Naive thymus-derived CD8-positive, alpha-beta T cell (primary cell): ENCODE measurements at places on chromosomes 1 and 21.

GRCh38 chr1:96721053-96721415, 550 bp upstream of the PTBP2 start:
- no peak for DNase-seq

DNA sequence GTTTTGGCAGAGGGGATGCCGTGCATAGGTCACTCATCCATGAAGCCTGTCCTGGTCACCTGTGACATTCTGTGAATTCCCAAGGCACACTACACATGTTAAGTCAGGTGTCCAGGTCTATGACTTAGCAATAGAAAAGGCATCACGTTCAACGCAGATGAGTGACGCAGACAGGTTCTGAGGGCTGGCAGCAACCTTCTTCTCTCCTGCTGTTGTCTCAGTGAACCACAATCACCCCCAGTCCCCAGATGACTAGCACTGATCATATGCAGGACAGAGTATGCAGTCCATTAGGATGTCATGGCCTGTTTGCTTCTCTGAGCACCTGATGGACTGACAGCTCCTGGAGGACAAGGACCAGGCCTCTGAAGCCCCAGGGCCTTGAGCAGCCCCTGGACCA, 157.8 kb upstream of the KAZN start:
- no peak for DNase-seq

GRCh38 chr1:59100708-59101374, 196.1 kb upstream of the FGGY start:
- DNase-seq, result no peak

GRCh38 chr1:198151688-198152087, 5.1 kb upstream of the NEK7 start:
- no peak for DNase-seq

GRCh38 chr1:179036844-179037465, 11.3 kb downstream of the FAM20B start:
- no peak for DNase-seq

DNA sequence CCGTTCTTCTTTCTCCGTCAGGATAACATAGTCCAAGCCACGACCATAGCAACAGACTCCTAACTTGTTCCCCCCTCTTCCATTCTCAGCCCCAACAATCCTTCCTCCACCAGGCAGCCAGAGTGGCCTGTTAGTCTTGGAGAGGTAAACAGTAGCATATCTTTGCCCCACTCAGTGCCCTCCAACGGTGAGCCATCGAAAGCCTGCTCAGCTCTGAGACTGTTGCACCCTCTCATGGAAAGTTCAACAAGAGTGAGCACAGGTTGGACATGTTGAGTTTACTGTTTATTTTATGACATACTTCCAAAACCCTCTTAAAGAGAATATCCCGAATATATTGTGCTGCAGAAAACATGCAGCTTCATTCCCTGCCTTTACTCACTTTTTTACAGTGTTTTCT, 30.1 kb upstream of the BACE2 start:
- no peak for DNase-seq

DNA sequence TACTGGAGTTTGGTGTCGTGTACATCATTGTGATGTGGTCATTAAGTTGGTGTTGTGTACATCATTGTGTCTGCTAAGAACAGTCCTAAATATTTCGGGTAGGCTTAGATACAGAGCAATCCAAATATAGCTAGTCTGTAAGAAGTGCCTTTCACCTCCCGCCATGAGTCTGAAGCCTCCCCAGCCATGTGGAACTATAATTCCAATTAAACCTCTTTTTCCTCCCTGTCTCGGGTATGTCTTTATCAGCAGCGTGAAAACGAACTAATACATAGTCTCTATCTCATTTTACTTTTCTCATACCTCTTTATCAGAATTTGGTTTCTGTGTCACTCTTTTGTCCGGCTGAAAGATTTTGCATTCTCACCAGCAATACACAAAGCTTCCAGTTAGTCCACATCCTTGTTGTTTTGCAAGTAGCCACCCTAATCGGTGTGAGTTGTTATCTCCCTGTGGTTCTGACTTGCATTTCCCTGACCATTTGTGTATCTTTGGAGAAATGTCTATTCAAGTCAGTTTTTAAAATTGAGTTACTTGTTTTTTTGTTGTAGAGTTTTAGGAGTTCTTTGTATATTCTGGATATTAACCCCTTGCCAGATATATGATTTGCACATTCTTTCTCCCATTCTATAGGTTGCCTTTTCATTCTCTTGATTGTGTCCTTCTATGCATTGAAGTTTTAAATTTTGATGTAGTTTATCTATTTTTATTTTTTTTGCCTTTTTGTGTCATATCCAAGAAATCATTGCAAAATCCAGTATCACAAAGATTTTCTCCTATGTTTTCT, 56.5 kb downstream of the FNBP1L start:
- no peak for DNase-seq

DNA sequence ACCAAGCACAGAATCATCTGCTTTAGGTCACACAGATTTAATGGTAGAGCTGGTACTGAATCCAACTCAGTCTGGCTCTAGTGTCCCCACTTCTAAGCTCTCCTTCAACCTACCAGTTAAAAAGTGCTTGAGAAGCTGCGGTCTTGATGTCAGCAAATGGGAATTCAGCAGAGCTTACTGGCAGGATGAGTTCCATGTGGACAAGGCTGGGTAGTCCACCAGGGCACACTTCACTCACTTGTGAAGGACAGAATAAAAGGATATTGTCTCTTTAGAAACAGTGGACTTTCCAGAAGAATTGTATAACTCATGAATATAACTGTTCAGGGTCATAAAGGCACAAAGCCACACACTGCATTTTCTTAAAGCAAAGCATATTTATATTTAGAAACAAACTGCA, 35.1 kb upstream of the GUCA2B start:
- no peak for DNase-seq

DNA sequence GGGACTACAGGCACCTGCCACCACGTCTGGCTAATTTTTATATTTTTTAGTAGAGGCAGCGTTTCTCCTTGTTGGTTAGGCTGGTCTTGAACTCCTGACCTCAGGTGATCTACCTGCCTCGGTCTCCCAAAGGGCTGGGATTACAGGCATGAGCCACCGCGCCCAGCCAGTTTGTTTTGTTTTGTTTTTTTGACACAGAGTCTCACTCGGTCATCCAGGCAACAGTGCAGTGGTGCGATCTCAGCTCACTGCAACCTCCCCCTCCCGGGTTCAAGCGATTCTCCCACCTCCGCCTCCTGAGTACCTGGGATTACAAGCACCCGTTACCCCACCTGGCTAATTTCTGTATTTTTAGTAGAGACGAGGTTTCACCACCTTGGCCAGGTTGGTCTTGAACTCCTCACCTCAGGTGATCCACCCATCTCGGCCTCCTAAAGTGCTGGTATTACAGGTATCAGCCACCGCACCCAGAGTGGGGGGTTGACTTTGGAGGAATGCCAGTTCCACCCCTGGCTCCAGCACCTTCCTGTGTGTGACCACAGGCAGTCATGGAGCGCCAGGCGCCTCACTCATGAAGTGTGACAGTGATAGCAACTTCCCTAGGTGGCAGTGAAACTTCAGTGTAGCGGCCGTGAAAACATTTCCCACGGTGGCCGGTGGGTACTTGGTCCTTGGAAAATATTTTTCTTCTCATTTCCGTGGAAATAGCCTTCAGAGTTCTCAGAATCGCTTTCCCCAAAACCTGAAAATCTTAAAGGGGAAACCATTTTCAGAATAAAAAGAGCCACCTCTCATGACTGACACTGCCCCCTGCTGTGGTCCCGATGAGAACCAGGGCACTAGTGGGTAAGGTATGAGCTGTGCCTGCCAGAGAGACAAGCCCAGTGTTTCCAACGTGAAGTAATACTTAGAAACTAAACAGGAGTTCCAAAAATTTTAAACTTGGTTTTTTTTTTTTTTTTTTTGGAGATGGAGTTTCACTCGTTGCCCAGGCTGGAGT, 48.6 kb downstream of the WDR4 start:
- DNase-seq, result no peak

DNA sequence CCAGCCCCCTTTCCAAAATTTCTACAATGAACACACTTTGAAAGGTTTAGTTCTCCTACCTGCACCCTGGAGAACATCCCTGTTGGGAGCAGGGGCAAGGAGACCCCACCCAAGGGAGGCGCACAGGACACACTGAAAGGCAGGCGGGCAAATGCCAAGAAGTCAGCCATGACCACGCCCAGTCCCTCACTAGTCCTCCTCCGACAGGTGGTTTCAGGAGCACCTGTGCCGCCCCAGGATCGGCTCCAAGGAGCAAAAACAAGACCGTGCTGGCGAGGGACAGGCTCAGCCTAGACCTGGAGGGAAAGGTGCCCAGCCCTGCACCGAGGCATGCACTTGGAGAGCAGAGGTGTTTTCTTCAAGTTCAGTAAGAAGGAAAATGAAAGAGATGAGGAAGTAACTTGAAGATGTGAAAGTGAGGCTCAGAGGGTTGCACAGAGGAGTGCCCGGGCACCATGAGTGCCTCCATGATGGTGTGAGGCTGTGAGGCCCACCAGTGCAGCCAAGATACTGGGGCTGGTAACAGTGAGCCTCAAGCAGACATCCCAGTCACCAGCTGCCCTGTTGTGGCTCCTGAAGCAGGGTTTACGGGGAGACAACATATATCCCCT, 19.6 kb upstream of the NADK start:
- DNase-seq, result no peak

GRCh38 chr1:54709547-54710292, 5.9 kb upstream of the TTC4 start:
- DNase-seq, result no peak

DNA sequence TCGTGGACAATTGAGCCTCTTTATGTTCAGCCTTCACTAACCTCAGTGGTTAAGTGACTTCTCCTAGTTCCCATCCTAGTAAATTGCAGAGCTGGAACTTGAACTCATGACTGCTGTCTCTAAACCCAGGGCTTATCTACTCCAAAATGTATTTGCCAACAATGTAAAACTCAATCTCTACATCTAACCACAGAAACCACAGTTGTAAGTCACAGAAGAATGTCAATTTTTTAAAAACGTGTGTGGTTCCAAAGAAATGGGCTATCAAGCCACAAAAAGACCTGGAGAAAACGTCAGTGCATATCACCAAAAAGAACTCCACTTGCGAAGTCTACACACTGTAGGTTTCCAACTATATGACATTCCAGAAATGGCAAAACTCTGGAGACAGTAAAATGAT, 172.6 kb upstream of the HMCN1 start:
- DNase-seq, result no peak
